Left ventricle myocardium superior (tissue), 1 donor: ENCODE measurements at places on chromosomes 7 and 10.

DNA sequence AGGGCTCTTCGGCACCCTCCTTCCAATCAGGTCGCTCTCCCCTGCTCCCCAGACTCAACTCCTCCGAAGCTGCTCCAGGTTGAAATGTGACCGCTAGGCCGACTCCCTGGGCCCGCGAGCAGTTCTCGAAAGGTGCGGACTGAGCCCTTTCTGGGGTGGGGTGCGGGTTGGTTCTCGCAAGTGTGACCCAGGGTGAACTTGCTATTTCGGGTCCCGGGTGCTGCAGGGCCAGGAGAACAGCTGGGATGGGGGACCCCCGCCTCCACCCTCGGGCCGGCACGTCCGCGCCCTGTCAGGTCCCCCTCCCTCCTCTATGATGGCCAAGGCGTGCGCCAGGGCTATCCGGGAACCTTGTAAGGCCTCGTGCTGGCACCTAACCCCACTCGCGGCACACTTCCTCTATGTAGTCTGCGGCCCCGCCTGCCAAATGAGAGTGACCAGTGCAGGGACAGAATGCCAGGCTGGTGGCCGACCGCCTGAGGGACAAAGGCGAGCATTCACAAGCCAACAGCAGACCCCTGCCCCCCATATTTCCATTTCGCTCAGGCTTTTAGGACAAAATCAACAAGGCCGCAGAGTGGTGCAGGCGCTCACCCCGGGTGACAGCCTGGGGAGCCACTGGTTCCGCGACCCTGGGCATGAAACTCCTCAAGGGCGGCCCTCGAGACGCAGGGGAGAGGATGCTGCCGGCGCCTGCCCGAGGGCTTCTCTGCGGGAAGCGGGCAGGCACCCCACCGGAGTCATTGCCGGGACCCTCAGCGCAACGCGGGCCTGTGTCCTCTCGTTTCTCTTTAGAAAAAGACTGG lies 13.7 kb upstream of the HOXA13 start:
- DNase-seq = no peak

GRCh38 chr7:157928808-157929425 lies 592.1 kb downstream of the DNAJB6 start:
- DNase-seq = no peak

- DNase-seq = no peak
Measured at GRCh38 chr10:73537709-73538108, 41.9 kb upstream of the PPP3CB start.

- no peak for DNase-seq
Measured at GRCh38 chr10:118823256-118823907, 68.6 kb upstream of the CACUL1 start.

- no peak for DNase-seq
Measured at GRCh38 chr10:32065856-32066255, 9.6 kb upstream of the KIF5B start.

DNA sequence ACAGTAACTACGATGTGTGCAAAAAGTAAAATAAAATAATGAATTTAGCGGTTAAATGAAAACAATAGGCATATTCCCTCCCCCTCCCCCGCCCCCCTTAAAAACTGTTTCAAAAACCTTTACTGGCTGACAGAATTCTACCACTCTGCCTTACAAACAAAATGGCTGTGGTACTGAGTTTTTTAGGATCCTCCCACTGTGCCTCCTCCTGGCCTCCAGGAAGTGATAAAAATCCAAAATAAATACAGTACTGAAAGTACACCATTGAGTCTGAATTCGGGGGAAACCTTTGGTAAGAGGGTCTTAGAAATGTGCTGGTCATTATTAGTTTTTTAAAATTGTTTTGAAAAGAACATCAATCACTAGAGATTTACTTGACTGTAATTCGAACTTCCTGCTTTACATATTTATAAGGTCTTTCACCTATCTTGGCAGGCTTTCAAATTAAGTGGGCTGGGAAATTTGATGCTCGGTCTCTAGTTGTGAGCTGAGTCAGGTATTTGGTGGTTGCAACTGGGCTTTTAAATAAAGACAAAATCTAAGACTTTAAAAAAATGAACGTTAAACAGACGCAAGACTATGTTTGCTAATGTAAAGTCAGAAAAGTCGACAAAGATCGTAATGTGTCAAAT lies 32.5 kb upstream of the EPC1 start:
- no peak for DNase-seq

DNA sequence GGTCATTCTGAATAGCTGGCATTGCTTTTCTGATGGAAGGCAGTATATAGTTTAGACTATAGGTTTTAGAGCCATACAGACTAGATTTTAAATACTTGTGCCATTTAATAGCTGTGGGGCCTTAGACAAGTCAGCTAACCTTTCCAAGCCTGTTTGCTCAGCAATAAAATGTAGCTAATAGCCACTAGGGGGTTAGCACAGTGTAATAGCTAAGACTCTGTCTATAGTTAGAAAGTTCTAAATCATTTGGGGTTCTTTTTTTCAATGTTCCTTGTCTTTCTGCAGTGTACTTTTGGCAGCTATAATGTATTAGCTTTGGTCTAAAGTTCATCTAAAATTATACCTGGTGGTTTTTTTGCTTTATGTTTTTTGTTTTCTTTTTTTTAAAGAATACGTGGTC lies 7.5 kb upstream of the KIFBP start:
- no peak for DNase-seq

GRCh38 chr10:132685921-132686680 lies 99.8 kb downstream of the NKX6-2 start:
- DNase-seq = no peak

DNA sequence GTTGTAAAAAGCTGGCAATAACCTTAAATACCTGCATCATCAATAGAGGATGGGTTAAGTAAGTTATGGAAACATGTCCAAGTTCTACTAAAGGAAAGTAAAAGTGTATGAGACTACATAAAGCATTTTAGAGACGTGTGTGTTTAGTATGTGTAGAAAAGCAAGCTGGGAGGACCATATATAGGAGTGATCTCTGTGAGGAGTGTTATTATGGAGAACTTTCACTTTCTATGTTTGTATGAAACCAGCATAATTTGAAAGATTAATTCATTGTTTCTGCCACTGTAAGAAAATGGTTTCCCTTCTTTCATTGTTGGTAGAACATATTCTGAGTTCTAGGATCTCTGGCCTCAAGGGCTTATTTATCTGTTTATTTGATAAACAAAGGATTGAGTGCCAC lies 19.2 kb upstream of the PDLIM1 start:
- no peak for DNase-seq

GRCh38 chr7:97971120-97971989 lies 18.6 kb downstream of the OCM2 start:
- no peak for DNase-seq

GRCh38 chr7:101686030-101686429 lies 56.9 kb upstream of the MYL10 start:
- no peak for DNase-seq
